Femur (tissue), 1 donor: ENCODE measurements at places on chromosomes 3 and 15.

GRCh38 chr3:149579161-149579560 lies 78.7 kb downstream of the WWTR1 start:
- no peak for DNase-seq

- DNase-seq = no peak
These were observed 144.5 kb upstream of the GRM7 start for GRCh38 chr3:6716420-6716819.

- DNase-seq = peak; percentile 57
These were observed 105.8 kb downstream of the LSAMP start for GRCh38 chr3:116339441-116340028.

DNA sequence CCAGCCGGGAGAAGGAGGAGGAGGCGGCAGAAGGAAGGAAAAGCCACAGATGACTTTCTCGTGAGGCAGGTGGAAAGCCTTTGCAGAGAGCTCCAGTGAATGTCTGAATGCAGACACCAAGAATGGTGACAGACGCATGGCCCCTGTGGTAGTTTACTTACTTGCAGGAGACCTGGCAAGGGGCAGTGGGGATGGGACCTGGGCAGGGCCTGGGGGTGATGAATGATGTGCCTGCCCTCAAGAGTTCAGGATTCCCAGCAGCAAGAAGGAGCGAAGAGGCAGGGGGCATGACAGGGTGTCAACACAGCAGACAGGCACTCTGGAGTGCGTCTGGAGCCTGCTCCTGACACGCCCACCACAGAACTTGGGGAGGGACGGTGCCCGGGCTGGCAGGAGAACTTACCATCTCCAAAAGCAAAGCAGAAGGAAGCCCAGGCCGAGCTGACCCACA lies 260.5 kb upstream of the LYSMD4 start:
- DNase-seq = peak; percentile 14

GRCh38 chr15:35545824-35546510 lies at the start of gene DPH6:
DPH6 (minus strand) TSS chr15:35546165; CDS start chr15:35546141, 24 bp downstream.
- DNase-seq = peak; percentile 90

- peak; percentile 54 for DNase-seq
These were observed 3.5 kb upstream of the P2RY14 start for GRCh38 chr3:151281671-151282324.

GRCh38 chr15:81825136-81825535 lies 220.7 kb downstream of the MEX3B start:
- DNase-seq = no peak

GRCh38 chr3:7421065-7421464 lies 560.1 kb downstream of the GRM7 start:
- DNase-seq = no peak

GRCh38 chr3:101925564-101925963 lies 76.2 kb downstream of the NFKBIZ start:
- no peak for DNase-seq

DNA sequence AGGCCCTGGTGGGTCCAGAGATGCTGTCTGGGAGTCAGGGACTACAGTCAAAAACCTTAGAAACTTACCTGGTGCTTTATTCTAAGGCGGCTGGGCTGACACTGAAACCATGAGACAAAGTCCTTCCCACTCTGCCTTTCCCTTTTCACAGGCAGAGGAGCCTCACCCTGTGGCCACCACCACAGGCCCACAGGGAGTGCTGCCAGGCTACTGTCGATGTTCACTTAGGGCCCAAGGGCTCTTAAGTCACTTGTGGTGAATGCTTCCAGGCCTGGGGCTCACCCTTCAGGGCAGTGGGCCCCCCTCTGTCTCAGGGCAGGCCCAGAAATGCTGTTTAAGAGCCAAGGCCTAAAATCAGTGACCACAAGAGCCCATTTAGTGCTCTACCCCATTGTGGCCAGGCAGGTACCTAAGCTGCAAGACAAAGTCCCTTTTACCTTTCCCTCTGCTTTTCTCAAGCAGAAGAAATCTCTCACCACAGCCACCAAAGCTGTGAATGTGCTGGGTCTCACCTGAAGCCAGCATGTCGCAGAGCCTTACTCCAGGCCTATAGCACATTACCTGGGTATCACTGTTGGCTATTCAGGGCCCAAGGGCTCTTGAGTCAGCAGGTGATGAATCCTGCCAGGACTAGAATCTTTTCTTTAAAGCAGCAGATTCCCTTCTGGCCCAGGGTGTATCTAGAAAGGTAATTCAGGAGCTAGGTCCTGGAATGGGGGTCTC lies 39.5 kb upstream of the GOLGA6B start:
- no peak for DNase-seq
